Ovary (tissue), 10 donors: ENCODE measurements at places on chromosomes 1 and 21. TPM values are rescaled to one million over a fixed set of nuclear protein-coding genes. Genes with fewer than 3 reads are reported as not detected.

FMO2 gene
- total RNA-seq, result 5.5 TPM

FABP3 gene
- total RNA-seq, result 19.3 TPM

KIF14 gene
- 0.11 TPM for total RNA-seq

RHCE gene
- total RNA-seq, result 0.51 TPM

CLEC20A gene
- not detected for total RNA-seq

- no peak for DNase-seq
Observed at GRCh38 chr1:5599541-5599940, 392.7 kb downstream of the NPHP4 start.

- DNase-seq, result no peak
Observed at GRCh38 chr1:247812637-247813036, 11.3 kb downstream of the OR14A16 start.

DNA sequence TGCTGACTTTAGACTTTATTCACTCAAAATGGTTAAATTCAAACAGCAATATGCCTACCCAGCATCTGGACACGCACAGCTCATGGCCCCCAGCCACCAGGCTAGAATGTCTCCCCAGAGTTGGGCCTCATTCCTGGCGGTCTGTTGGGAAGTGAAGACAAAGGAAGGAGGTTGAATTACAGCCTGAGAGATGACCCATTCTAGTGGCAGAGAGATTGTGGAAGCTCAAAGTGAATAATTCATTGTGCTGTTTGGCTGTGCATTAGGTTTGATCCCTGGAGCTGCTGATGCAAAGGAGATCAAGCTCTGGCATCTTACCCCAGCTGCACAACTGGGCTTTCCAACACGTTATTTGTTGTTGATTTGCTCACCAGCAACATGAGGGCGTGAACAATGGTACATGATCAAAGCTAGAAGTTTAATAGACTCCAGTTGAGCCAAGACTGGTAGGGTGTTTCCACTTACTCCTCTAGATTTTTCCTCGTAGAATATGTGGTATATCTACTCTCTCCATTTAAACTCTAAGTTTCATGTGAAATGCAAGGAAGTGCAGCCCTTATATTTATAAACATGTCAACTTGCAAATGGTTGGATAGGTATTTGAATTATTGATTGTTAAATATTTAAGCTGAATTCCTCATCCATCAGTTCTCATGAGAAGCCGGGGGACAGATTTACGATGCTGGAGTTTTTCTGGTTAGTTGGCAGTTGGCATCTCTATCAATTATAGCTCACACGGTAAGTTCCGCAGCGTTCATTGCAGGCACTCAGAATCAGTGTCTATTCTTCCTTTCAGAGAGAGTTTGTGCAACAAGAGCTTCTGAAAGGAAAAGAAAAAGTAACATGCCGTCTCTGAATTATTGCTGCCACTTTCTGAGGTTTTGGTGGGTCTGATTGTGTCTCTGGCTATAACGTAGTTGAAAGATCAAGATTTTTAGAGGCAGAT lies 222.7 kb downstream of the TM2D1 start:
- no peak for DNase-seq

- no peak for DNase-seq
Observed at GRCh38 chr1:162548170-162548569, 13.4 kb upstream of the UAP1 start.

- DNase-seq, result no peak
Observed at GRCh38 chr1:222653178-222653827, 35.4 kb downstream of the MIA3 start.

GRCh38 chr1:90919900-90920299 lies 101.9 kb downstream of the ZNF644 start:
- no peak for DNase-seq

DNA sequence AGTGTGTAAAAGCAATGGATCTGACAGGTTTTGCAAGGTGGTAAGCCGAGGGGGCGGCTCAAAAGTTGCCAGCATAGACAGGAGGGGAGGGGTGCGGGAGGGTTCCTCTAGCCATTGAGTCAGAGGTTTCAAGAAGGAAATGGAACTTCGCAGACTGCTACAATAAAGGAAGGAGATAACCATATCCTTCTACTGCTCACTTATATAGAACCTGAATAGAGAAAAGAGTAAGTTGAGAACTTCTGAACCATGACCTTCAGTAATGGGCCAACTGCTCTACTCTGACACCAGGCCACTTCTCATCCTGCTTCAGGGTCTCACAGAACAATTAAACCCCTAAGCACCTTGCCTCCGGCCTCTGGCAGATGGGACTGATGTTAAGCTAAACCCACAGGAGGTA lies 26.3 kb upstream of the BCAR3 start:
- no peak for DNase-seq

- no peak for DNase-seq
Observed at GRCh38 chr1:44256762-44257554, 43.7 kb downstream of the DMAP1 start.

GRCh38 chr21:33350676-33351075 lies 25.9 kb downstream of the IFNAR1 start:
- no peak for DNase-seq

DNA sequence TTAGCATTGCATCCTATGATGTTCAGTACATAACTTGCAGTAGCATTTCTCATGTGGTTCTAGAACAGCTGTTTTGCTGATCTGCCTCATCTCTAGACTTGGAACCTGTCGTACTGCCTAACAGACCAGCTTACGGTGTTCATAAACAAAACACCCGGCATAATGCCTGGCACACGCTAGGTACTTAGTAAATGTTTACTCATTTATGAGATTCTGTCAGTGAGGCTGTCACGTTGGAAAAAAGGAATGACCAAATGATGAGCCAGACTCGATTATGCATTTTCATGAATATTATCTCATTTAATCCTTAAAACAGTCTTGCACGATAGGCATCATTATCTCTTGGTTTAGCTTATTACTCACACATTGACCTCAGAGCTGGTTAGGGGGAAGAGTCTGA lies 46.4 kb downstream of the CACHD1 start:
- no peak for DNase-seq

- DNase-seq, result no peak
Observed at GRCh38 chr1:210624722-210625121, 296.0 kb downstream of the HHAT start.

GRCh38 chr1:232985882-232986526 lies 35.6 kb downstream of the NTPCR start:
- no peak for DNase-seq

DNA sequence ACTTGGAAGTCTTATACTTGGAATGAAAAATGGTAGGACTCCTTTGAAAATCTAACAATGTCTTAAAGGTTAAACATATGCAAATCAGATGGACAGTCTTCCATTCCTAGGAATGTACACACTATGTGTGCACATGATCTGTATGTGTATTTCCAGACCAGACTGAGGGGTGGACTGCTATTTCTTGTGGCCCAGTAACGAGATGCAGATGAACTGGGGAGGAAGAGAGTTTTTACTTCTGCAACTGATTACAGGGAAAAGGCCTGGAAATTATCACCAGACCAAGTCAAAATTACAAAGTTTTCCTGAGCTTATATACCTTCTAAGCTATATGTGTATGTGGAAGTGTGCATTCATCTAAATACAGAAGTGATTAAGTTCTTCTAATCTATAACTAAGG lies 17.7 kb downstream of the NBPF3 start:
- DNase-seq, result no peak

DNA sequence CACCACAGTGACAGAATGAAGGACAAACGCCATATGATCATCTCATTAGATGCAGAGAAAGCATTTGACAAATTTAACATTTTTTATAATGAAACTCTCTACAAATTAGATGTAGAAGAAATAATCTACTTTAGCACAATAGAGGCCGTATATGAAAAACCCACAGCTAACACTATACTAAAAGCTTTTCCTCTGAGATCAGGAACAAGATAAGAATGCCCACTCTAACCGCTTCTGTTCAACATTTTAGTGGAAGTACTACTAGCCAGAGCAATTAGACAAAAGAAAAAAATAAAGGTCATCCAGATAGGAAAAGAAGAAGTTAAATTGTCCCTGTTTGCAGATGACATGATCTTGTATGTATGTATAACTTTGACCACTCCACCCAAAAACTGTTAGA lies 109.7 kb downstream of the SLC35F3 start:
- DNase-seq, result no peak

GRCh38 chr1:113938192-113938591 lies 9.1 kb downstream of the HIPK1 start:
- DNase-seq, result no peak

DNA sequence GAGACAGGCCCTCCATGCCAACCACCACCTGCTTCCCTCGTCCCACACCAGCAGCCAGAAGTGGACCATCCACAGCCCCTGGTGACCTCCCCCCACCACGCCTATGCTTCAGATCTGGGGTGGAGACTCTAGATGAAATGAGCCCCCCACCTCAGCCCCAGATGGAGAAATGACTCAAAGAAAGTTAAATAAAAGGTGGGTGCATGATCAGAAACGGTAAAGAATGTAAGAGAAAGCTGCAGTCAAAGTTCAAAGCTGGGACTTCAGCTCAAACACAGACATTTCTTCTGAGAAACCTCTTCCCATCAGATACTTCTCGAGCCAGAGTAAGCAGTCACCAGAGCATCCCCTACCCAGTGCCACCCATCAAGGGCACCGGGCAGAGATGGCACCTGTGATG lies 43.1 kb upstream of the HMGB4 start:
- no peak for DNase-seq
